Hindlimb muscle (tissue), 1 donor: ENCODE measurements at places on chromosomes 2 and 18. TPM values are rescaled to one million over a fixed set of nuclear protein-coding genes. Genes with fewer than 3 reads are reported as not detected.

The ADAM23 gene
- 8.2 TPM for polyA plus RNA-seq

The PDE1A gene
- 6.4 TPM for polyA plus RNA-seq

The RAB10 gene
- polyA plus RNA-seq = 95.1 TPM

The UGT1A5 gene
- polyA plus RNA-seq = not detected

DNA sequence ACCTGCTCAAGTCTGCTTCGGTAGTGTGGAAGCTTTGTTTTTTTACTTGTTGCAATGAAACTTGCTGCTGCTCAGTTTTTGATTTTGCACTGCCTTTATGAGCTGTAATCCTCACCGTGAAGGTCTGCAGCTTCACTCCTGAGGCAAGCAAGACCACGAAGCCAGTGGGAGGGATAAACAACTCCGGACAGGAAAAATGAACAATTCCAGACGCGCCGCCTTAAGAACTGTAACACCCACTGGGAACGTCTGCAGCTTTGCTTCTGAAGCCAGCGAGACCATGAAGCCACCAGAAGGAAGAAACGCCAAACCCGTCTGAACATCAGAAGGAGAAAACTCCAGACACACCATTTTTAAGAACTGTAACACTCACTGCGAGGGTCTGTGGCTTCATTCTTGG is 245.7 kb upstream of the REG3G start:
- peak; percentile 46 for DNase-seq
